ENCODE measurements at places on chromosomes 13 and 19.

- H3K27me3 ChIP-seq: peaks cover 42% of the 10 kb centered on the region
- no peak overlapping the region for H3K27ac ChIP-seq
- peak; percentile 27 for DNase-seq
- H3K36me3 ChIP-seq: no peaks in the 10 kb centered on the region
- peak overlapping the region; percentile 75 for H3K4me3 ChIP-seq
- peaks cover 9% of the 10 kb centered on the region for H3K4me1 ChIP-seq
Measured at GRCh38 chr13:26558074-26558805, 757 bp downstream of the WASF3 start.

- H3K4me1 ChIP-seq: no peaks in the 10 kb centered on the region
- H3K27ac ChIP-seq: no peak overlapping the region
- no peak for DNase-seq
- no peaks in the 10 kb centered on the region for H3K27me3 ChIP-seq
Measured at GRCh38 chr13:114204894-114205293, 25.8 kb downstream of the CFAP97D2 start.

- DNase-seq: no peak
- peaks cover 15% of the 10 kb centered on the region for H3K36me3 ChIP-seq
- no peak overlapping the region for H3K4me3 ChIP-seq
- H3K4me1 ChIP-seq: no peaks in the 10 kb centered on the region
- H3K27me3 ChIP-seq: no peaks in the 10 kb centered on the region
Measured at GRCh38 chr13:109755997-109756396, 30.4 kb downstream of the IRS2 start.

DNA sequence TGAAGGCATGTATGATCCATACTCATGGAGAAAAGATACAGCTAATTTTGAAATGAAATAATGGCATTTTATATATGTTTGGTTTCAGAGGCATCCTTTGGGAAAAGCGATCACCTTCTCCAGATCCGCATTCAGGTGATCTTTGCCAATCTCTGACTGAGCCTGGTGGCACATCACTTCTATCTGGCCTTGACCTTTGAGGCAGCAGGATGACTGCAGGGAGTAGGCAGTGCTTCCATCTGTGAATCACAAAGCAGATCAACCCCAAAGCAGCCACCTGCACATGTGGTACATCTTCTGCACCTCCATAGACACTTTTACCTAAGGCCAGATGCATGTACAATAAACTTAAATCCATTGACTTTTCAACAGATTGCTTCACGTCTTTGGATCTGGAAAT is 53.4 kb downstream of the SPATA13 start:
- H3K4me3 ChIP-seq: no peak overlapping the region
- H3K36me3 ChIP-seq: no peaks in the 10 kb centered on the region
- H3K27ac ChIP-seq: no peak overlapping the region
- no peak for DNase-seq

GRCh38 chr13:110555601-110556223 is 5.8 kb downstream of the RAB20 start:
- no peak overlapping the region for H3K4me3 ChIP-seq
- H3K4me1 ChIP-seq: peaks cover 38% of the 10 kb centered on the region
- no peaks in the 10 kb centered on the region for H3K27me3 ChIP-seq

DNA sequence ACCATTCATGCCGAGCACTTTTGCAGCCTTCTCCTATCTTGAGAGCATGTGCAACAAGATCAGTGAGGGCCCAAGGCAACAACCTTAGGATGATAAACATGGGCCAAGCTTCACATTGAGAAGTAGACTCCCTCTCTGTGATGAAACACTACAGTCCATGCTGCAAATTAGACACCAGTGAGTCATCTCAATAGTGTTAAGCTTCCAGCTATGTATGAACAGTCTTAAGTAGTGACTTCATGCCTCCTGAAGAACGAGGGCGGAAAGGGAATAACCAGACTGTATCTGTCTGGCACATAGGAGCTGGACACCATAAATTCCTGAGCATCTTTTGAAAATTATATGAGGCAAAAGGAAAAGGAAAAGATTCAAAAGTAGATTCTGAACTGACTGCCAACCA is 309.9 kb upstream of the SLITRK1 start:
- H3K36me3 ChIP-seq: no peaks in the 10 kb centered on the region
- peaks cover 7% of the 10 kb centered on the region for H3K4me1 ChIP-seq
- no peaks in the 10 kb centered on the region for H3K27me3 ChIP-seq
- no peak overlapping the region for H3K27ac ChIP-seq
- H3K4me3 ChIP-seq: no peak overlapping the region

- H3K27ac ChIP-seq: no peak overlapping the region
- H3K27me3 ChIP-seq: no peaks in the 10 kb centered on the region
- H3K36me3 ChIP-seq: peaks cover 10% of the 10 kb centered on the region
- peaks cover 31% of the 10 kb centered on the region for H3K4me1 ChIP-seq
Measured at GRCh38 chr13:41616151-41616550, 158.8 kb downstream of the RGCC start.

DNA sequence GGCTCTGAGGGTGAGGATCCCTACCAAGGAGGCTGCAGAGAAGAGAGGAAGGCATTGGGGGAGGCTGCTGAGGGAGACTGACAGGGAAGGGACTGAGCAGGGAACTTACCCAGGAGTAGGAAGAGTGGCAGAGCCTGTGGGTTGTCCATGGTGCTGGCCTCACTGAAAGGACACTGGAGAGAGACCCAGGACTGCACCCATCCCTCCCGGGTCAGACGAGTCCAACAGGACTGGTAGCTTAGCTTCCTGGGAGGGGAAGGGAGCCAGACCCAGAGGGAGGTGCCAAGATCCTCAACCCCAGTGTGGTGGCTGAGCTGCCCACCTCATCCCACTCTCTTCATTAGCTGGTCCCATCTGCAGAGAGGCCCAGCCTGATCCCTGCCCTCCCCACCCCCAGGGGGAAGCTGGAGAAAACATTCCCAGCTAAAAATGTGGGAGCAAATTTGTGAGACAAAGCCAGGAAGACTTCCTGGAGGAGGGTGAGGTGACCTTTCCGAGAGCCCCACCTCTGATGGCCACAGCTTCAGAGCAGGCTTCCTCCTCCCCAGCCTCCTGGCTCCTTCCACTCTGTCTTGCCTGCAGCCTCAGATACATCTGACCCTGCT is at the start of gene VSIG10L:
VSIG10L (minus strand) TSS at position 164 of the 605 bp plus-strand sequence; CDS start at position 149, 15 bp downstream.
- H3K36me3 ChIP-seq: peaks cover 7% of the 10 kb centered on the region
- peaks cover 25% of the 10 kb centered on the region for H3K4me1 ChIP-seq
- no peak within 1 kb of the TSS for H3K27ac ChIP-seq
- peaks cover 15% of the 10 kb centered on the region for H3K27me3 ChIP-seq
- peak within 1 kb of the TSS; percentile 48 for H3K4me3 ChIP-seq
- DNase-seq: no peak

DNA sequence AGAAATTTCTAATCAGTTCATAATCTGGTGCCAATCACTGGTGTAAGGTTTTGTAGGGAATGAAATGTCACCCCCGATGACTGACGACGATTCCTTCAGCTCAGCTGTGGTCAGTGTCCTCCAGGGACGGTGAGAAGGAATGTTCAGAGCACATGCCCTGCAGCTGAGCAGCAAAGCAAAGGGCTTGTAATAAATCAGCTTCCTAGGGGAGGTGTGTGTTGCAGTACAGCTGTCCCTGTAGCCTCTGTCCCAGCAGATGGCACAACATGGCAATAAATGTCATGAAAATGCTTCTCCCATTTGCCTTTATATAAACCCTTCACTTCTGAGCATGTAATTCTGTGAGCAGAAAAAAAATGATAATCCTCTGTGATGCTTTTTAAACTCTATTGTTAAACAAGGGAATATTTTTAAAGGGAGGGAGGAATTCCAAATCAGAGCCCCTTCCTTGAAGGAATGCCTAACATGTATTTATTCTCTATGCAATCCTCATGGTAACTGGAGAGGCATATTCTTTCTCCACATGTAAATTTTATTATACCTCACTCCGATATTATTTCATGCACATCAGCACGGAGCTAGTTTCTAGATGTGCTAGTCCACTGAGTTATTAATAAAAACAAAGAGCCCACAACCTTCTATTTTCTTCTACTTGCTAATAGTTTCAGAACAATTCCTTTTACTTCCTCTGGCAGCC is 102.5 kb downstream of the FAM216B start:
- H3K27me3 ChIP-seq: peaks cover 2% of the 10 kb centered on the region
- DNase-seq: no peak
- H3K4me3 ChIP-seq: no peak overlapping the region
- H3K36me3 ChIP-seq: peaks cover 24% of the 10 kb centered on the region

- H3K36me3 ChIP-seq: no peaks in the 10 kb centered on the region
- no peak for DNase-seq
- H3K4me3 ChIP-seq: peak overlapping the region; percentile 86
- H3K4me1 ChIP-seq: peaks cover 41% of the 10 kb centered on the region
- no peaks in the 10 kb centered on the region for H3K27me3 ChIP-seq
Measured at GRCh38 chr13:33543089-33543459, 257.5 kb upstream of the STARD13 start.

GRCh38 chr19:33746159-33746558 is 50.5 kb upstream of the KCTD15 start:
- H3K27me3 ChIP-seq: peaks cover 17% of the 10 kb centered on the region
- H3K4me1 ChIP-seq: no peaks in the 10 kb centered on the region
- no peak for DNase-seq
- H3K36me3 ChIP-seq: no peaks in the 10 kb centered on the region
- H3K4me3 ChIP-seq: no peak overlapping the region
- no peak overlapping the region for H3K27ac ChIP-seq

DNA sequence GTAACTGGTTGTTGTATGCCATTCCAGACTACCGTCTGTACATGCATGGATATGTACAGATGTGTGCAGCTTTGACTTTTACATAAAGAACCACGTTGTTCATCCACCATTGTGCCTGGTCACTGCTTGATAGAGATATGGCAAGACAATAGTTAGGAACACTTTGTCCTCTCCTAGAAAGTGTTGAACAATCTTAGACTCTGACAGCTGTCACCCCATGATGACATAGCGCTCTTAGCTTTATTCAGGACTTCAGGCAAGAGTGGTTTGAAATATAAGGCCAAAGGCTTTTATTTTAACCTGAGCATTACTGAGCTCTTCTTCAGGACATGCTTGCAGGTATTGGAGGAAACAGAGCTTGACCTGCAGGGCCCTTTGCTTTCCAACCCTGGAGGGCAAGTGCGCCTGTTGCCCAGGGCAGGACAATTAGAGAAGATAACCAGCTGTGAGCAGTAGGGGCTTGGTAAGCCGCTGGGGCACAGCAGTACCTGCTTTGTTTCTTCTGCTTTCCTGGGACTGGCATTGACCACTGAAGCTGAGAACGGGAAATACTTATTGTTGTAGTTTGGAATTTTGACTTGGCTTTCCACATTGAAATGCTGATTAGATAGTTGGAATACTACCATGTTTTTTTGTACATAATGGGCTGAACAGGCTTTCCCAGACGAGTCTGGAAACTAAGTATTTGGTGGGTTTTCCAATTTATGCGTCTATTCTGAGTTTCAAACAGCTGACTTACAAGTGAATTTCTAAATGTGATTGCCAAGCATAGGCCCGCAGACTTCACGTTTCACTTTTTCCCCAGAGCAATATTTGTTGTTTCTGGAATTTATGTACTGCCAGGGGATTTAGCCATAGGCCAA is 51.1 kb downstream of the GARRE1 start:
- peaks cover 15% of the 10 kb centered on the region for H3K36me3 ChIP-seq
- H3K27me3 ChIP-seq: no peaks in the 10 kb centered on the region
- peaks cover 6% of the 10 kb centered on the region for H3K4me1 ChIP-seq
- no peak overlapping the region for H3K4me3 ChIP-seq
- peak overlapping the region; percentile 18 for H3K27ac ChIP-seq

- H3K4me1 ChIP-seq: no peaks in the 10 kb centered on the region
- H3K36me3 ChIP-seq: no peaks in the 10 kb centered on the region
- H3K27me3 ChIP-seq: no peaks in the 10 kb centered on the region
- DNase-seq: no peak
Measured at GRCh38 chr19:41570179-41570578, 5.8 kb upstream of the CEACAM21 start.

DNA sequence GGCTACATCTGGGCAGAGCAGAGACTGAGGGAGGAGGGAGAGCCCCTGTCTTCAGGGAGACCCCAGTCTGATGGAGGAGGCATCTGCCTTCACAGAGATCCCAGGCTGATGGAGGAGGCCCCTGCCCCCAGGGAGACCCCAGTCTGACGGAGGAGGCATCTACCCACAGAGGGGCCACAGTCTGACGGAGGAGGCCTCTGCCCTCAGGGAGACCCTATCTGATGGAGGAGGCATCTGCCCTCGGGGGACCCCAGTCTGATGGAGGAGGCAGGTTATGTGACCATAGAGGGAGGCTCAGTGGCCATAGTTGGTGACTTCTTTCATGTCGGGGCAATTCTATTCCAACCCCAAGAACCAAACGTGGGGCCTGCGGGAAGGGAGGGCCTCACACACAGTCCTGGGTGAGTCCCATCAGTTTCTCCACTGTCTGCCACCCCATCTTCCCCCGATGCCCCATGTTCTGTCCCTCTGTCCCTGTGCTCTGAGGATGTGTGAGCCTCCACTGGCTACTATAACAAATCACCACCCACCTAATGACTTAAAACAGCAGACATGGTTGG is 14.3 kb downstream of the MISP start:
- no peaks in the 10 kb centered on the region for H3K27me3 ChIP-seq
- peaks cover 4% of the 10 kb centered on the region for H3K4me1 ChIP-seq
- DNase-seq: no peak
- no peak overlapping the region for H3K4me3 ChIP-seq

DNA sequence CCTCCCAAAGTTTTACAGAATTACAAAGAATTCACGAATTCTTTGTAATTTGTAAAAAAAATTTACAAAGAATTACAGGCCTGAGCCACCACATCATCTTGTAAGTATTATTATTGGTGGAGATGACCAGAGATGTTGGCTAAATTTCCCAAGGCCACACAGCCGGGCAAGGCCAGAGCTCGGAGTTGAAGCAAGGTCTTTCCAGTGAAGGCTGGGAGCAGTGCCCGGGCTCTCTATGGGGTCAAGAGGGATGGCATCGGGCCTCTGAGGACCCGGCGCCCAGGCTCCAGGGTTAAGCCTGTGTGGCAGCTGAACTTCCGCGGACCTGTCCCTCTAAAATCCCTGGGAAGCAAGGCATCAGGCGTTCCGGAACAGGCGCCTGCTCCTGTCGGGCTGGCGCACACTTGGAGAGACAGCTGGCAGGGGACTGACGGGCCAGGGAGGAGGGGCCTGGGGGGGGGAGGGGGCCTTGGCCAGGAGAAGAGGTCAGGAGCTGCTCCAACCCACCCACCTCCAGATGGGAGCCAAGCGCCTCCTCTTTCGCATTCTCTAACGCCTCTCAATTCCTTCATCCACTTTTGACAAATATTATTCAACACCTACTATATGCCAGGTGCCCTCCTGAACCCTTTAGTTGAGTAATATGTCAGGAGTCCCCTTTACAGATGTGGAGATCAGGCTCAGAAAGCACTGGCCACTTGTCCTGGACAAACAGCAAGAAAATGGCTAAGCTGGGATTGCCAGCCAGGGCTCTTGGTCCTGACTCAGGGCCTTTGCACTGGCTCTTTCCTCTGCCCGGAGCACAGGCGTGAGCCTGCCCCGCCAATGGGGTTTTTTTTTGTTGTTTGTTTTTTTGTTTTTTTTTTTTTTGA is 36.8 kb upstream of the SEMA6B start:
- H3K36me3 ChIP-seq: no peaks in the 10 kb centered on the region
- DNase-seq: no peak
- no peak overlapping the region for H3K4me3 ChIP-seq
- H3K27ac ChIP-seq: no peak overlapping the region
- H3K27me3 ChIP-seq: peaks cover 47% of the 10 kb centered on the region

Measured in mesothelial cell of epicardium (in vitro differentiated cells).